ENCODE measurements at places on chromosomes 7 and 10. TPM values are rescaled to one million over a fixed set of nuclear protein-coding genes. Genes with fewer than 3 reads are reported as not detected.
A peak's percentile ranks its signal among the peaks of the same experiment; 100 is the strongest.

LRRC17 gene
- 6.2 TPM for total RNA-seq

INMT gene
- not detected for total RNA-seq

C10orf67 gene
- total RNA-seq, result 0.07 TPM

NKX1-2 gene
- not detected for total RNA-seq

CALY gene
- not detected for total RNA-seq

PNLIPRP2 gene
- not detected for total RNA-seq

AKR1C3 gene
- 1.2 TPM for total RNA-seq

DNA sequence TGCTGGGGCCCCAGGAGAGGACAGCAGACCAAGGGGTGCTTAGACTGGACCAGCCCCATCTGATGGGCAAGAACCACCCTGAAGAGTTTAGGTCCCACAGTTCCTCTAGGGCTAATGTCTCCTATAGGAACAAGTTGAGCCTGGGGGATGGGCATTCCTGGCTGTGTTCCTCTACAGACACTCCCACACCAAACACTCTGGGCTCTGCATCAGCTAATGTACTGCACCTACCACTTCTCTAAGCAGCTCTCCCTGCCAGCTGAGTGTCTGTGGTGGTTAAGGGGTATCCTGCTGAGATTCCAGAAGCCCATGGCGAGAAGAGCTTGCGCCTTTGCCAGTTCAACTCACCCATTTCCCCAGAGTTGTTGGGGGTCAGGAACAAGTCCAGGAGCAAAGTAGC lies 284.1 kb upstream of the CSTF2T start:
- no peak for DNase-seq

GRCh38 chr10:13873196-13873595 lies 286.4 kb downstream of the PRPF18 start:
- no peak for DNase-seq

DNA sequence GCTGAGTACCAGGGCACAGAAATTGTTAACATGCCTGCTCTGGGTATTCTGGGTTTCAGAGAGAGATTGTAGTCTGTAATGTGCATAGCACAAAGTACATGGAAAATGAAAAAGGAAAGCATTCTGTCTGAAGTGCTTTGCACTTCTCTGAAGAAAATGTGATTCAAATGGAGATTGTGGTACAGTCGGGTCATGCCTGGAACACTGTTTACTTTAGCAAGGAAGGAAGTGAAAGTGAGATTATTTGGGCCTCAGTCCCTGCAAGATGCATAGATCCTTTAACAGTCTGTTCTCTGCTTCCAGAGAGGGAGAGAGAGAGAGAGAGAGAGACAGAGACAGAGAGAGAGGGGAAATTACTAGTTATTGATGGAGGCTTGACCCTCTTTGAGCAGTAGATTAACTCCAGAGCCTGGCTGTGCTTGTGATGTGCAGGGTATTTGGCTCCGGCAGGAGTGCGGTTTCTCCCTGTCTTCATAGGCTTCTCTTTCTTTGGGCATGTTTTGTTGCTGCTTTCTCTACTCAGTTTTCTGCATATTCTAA lies 5.4 kb downstream of the VWC2 start:
- no peak for DNase-seq

GRCh38 chr10:119131512-119132240 lies 27.8 kb downstream of the DENND10 start:
- DNase-seq, result no peak

- DNase-seq, result no peak
Measured at GRCh38 chr10:110833234-110833940, 38.3 kb upstream of the PDCD4 start.

DNA sequence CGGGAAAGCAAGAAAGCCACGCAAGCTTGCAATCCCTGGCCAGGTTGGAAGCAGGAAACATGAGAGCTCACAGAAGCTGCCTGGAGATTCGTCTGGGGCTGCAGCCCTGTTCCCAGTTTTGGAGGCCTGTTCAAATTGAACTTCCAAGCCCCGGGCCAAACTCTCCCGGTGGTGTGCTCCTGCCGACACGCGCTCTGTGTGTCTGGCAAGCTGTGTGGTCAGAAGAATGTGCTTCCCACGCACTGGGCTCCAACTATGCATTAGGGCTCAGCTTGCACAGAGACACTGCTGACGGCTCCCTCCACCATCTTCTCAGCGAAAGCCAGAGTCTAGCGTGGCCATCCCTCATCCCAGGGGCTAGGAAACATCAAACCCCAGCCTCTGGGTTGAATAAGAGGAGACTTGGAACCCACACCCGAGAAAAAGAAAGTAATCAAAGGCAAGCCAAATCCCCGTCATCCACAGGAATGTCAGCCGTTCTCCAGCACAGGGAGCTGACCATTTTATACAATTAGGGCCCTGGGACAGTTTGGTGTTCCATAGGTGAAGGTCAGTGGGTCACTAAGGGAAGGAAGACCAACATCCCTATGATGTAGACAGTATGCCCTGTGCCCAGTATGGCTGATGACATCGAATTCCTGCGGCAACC lies 107.2 kb downstream of the FGFR2 start:
- no peak for DNase-seq

DNA sequence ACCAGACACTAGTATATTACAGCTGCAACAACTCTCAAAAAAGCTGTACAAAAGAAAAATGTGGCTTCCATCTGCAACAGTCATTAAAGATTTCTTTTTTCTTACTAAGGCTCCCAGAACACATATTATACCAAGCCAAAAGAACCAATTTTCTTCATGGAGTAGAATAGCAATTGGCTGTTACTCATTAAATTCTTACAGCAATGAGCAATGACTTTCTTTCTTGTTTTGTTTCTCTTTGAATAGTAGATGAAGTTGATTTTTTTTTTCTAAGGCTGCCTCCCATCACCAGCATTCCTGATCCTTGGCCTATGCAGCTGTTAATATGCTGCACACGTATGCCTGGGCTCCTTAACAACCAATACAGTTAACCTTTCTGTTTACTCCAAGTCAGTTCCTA lies 36.6 kb upstream of the SPOCK2 start:
- peak; percentile 19 for DNase-seq

DNA sequence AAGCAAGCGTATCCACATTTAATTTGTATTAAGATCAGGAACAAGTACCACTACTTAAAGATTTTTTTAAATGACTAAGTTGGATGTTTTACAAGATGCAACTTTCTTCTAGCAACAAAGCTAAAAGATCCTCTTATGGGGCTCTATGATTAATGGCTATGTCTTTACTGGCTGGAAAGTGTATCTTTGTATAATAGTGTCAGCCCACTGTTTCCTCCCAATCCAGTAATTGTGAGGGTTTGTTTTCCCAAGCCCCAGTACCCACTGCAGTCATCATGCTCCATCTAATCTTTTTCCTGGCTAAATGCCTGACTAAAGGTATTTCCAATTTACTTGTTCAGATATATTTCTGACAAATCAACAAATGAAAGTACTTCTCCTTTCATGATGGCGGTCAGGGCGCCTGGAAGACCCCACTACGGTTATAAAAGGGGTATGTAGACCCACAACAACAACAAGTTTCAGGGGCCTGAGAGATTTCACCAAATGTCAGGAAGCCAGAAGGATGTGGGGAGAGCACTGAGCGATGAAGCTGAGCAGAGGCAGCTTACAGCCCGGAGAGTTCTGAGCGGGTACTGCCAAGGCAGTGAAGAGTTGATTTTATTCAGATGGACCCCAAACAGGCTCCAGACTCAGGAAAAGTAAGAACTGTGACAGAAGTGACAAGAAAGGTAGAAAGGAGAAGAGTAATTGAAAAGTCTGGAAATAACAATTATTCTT lies 222.6 kb upstream of the KLF14 start:
- no peak for DNase-seq

- no peak for DNase-seq
Measured at GRCh38 chr10:48604991-48605508, at the start of gene ARHGAP22. Gene ARHGAP22, minus strand, starts transcription at chr10:48605073. Its CDS starts 277 bp downstream, at chr10:48604796.

- DNase-seq, result peak; percentile 48
Measured at GRCh38 chr7:113710310-113711096, 208.3 kb downstream of the PPP1R3A start.

DNA sequence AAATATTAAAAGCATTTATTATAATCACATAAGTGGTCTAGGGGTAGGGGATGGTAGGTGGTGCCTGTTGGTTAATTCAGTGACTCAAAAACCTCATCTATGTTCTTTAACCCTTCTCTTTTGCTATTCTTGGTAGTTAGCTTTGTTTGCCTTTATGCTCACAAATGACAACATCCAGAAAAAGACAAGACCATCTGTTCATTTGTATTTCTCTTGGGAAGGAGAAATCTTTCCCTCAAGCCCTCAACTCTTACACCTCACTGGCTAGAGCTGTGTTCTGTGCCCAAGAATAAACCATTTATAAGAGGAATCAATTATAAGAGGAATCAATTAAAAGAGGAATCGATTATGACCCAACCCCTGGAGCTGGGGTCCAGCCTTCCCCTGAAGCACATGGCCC lies 10.8 kb upstream of the IFRD1 start:
- no peak for DNase-seq

DNA sequence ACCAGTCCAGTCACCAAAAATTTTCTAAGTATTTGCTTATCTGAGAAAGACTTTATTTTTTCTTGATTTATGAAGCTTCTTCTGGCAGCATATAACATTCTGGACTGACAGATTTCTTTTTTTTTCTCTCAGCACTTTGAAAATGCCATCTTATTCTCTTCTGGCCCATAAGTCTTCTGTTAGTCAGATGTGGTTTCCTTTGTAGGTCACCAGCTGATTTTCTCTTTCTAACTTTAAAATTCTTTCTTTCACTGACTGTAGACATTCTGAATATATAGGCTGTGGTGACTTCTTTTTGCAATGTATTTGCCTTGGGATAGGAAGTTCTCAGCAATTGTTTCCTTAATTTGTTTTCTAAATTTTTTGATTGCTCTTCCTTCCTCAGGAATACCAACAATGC lies 172.5 kb downstream of the CCDC7 start:
- DNase-seq, result no peak

GRCh38 chr7:68800316-68800715 lies 798.0 kb upstream of the AUTS2 start:
- DNase-seq, result peak; percentile 52

GRCh38 chr10:101660256-101660655 lies 34.7 kb downstream of the FBXW4 start:
- DNase-seq, result no peak

DNA sequence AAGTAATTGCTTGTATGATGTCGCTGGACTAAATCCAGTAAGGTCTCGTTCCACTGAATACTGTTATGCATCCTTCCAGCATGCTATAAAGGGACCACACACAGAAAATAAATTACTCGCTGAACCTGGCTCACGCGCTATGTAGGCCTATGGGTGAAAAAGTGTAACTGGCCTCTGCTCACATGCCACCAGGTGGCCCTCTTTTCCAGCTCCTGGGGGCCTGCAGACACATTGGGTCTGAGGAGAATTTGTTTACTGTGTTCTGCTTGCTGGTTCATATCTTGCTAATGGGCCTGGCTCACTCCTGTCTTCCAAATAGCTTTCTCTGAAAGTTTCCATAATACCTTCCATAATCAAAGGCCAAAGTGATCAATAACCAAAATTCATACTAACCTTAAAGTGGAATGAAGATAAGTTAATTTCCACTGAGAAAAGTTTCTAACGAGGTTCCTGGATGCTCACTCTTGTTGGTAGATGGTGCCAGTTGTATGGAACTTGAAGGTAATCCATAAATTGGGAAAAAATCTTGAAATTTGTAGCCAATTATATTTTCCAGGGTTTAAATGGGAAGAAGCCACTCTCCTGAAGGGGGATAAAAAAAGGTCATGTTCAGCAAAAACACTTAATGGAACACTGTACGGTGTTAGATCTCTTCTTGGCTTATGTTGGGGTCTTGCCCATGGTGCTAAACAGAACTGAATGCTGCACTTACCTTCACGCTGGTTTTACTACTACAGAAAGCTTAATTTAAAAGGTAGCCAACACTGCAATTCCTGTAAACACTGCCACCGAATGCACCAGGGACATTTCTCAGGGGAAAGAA lies 27.0 kb upstream of the ZPBP start:
- no peak for DNase-seq
